ENCODE measurements at places on chromosomes 2 and 18.
A peak's percentile ranks its signal among the peaks of the same experiment; 100 is the strongest.

DNA sequence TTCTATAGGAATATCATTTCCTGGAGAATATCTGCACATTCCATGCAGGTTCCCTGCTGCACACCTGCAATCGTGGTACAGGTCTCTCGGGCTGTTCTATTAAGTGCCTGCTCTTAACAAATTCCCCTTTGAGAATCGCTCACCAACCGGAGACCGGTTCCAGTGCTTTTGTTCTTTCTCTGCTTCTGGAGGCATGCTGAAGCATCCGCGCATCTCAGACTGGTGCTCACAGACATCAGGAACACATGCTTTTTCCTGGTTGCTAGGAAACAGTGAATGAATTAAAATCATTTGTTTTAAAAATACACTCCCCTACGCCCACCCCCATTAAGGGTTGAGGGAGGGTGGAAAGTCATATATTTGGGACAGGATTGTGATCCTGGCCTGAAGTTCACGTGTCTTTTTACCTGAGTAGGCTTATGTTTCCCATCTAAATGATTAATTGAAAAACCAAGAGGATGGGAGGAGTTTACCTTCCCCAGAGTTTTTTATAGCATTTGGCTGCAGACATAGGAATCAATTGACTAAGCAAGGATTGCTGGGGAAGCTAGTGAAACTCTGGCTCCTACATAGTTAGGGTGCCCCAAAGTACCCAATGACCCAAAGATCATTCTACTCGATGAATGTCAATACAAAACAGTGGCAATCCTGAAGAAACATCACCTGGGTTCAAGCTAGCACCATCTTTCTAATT lies at the start of gene C2orf80:
C2orf80 (minus strand) TSS at position 221 of the 694 bp plus-strand sequence. CDS start 3,044 bp downstream, outside the sequence.
- DNase-seq, result no peak

GRCh38 chr2:226788881-226789490 lies 10.6 kb downstream of the IRS1 start:
- DNase-seq, result no peak

DNA sequence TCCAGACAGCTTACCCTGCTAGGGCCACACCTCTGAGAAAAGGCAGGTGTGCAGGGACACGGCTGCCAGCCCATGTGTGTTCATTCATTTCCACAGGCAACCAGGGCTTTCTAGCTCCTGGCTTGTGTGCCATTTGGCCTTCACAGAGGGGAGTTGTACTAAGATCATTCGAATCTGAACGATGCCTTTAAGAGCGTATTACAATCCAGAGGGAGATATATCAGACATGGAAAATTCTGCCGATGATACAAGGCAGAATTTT lies 64.2 kb upstream of the OTOF start:
- DNase-seq, result peak; percentile 66

GRCh38 chr2:235725016-235725489 lies 231.2 kb downstream of the AGAP1 start:
- peak; percentile 17 for DNase-seq

DNA sequence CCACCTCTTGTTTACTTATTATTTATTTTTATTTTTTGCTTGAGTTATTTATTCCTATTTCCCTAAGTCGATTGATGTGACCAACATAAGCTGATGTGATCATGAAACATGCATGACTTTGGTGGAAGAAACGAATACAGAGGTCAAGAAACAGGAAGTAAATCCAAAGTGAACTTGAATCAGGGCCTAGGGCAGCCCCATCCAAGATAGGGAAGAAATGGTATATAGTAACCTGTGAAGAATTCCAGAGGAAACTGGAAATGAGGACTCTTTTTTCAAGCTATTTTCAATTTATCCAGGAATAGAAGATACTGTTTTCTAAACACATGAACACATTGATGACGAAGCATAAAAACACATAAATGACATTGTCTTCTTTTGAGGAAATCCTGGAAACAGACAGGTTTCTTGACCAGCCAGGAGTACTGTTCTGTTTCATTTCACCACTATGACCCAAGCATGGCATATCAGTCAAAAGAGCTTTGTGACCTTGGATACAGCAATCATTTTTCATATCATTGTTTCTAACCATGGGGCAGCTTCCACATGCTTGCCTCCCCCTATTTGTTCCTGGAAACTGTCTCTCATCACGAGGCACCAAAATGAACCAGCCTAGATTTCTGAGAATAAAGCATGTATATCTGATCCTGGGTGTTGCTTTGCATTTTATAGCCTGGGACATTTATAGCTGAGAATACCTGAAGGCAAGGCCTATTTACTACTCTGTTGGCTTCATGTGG lies 9.1 kb upstream of the LCLAT1 start:
- no peak for DNase-seq

DNA sequence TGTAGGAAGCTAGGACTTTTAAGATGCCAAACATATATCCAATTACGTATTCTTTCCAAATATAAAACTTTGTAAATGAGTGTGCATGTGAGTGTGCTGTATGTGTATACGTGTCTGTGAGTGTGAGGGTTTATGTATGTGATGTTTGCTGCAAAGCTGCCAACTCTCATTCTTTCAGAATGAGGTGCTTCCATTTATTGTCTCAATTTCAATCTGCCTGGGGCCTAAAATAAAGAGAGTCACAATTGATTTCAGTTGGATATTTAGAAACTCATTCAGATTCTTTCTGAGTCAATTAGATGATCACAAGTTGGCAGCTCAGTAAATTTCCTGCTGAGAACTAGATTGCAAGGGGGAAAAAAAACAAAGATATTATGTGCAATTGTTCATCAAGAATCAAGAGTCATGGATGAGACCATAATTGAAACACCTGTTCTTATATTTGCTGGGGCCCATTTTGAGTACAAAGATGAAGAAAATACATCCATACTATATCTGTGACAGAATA lies 621.2 kb upstream of the ACVR2A start:
- no peak for DNase-seq

DNA sequence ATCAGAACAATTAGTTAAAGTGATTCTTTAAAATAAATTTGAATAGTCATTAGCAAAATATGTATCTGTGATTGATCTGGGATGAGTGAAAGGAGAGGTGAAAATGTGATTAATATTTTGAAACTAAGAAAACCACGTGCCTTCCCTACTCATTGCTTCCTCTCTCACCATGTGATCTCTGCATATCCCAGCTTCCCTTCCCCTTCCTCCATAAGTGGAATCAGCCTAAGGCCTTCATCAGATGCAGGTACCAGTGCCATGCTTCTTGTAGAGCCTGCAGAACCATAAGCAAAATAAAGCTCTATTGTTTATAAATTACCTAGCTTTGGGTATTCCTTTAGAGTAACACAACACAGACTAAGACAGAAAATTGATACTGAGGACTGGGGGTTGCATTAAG lies 11.2 kb upstream of the STAT1 start:
- no peak for DNase-seq

DNA sequence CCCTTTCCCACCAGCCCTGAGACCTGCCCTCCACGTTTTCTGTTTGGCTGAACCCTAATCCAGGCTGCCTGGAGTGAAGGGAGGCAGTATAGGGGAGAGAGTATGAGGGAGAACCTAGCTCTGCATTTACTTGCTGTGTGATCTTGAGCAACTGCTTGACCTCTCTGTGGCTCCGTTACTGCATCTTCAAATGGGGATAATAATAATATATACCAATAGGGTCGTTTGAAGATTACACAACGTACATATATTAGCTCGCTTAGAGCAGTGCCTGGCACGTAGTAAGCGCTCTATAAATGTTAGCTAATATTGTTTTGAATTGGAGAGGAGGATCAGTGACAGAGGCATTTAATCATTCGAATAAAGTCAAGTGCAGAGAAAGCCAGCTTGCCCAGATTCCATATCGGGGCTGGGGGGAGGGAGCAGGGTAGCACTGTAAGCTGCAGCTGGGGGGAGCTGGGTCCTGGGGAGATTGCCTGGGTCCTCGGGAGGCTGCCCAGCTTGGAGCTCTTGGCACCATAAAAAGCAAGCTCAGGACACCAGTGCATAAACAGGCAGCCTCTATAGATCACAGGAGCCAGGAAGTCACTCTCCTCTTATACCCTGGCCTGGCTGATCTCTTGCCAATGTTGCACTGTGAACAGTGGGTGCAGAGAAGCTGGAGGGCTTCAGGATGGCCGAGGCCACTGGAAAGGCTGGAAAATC lies 19.1 kb downstream of the KCNK3 start:
- DNase-seq, result no peak

DNA sequence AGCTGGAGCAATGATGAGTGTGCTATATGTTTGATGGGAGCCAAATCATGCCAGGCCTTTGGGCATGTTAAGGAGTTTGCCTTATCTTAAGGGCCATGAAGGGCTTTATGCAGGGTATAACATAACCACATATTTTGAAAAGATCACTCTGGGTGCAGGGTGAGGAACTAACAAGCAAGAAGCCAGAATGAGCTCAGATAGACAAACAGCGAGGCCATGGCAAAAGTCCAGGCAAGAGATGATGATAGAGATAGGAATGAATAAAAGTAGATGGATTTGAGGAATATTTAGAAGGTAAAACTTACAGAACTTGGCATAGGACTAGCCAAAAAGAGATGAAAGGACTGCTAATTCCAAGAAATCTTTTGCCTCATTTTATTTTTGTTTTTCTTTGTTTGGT lies 6.7 kb downstream of the GALNT3 start:
- DNase-seq, result no peak

DNA sequence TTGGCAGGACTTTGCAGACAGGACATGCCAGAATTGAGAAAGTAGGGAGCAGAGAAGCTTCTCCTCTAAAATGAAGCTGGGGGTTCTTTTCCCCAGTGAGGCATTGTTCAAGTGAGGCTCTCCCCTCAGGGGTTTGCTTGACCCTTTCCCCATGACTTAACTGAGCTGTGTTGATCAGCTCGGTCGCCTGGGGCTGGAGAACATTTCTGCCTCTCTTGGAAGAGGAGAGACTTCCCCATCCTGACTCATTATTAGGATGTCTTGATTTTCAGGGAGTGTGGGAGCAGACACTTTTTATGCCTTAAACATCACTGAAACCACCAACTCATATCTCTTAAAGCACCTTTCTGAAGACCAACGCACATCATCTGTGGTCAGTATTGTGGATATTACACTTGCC lies 27.9 kb upstream of the GLI2 start:
- no peak for DNase-seq

DNA sequence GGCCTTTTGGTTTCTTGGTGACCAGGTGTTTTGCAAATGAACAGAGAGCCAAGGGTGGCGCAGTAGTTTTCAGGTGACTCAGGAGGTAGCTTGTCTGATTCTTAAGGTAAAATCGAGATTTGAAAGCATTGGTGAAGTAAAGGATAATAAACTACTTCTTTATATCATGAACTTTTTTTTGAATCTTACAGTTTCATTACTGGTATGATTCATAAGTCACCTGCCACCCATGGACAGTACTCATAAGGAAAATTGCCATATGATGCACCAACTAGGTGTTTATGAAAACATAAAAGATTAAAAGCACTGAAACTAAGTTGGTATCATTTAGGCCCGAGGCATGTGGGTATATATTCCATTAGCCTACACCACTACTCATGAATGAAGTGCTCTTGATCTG lies 84.1 kb upstream of the MGAT5 start:
- no peak for DNase-seq

GRCh38 chr2:109727929-109728447 lies 66.1 kb upstream of the RGPD5 start:
- no peak for DNase-seq

GRCh38 chr2:24466871-24467870 lies 23.9 kb upstream of the NCOA1 start:
- no peak for DNase-seq

DNA sequence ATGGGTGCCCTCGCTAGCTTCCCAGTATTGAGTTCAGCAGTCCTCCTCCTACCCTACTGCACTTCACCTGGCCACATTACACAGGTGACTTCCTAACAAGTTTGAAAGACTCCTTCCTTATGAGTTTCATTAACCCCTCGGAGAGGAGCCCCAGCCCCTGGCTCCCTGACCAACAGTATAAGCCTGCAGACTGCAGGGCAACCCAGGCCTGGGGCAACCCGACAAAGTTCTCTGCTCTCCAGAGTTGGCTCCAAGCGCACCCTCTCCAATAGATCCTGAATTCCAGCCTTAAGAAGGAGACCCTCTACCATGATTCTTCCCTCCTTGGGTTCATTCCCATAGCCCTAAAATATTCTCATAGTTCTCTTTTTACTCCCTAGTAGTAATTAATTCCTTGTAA lies 1162.8 kb upstream of the TMEFF2 start:
- no peak for DNase-seq

DNA sequence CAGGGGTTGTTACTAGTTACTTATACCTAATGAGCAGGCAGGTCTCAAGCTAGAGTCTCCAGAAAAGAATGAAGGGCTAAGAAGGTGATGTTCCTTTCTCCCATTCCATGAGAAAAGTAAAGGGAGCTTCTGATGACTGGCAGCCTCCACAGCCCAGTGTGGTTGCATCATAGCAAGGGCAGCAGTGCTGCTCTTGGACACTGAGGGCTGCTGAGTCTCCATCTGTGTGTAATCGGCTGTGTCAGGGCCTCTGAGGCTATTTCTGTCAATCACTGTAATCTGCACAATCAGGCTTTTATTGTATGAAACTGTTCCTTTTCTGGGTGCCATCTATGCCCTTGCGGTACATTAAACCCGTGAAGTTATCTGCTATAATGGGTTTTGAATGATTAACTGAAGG lies 164.1 kb upstream of the FBXO11 start:
- DNase-seq, result no peak

DNA sequence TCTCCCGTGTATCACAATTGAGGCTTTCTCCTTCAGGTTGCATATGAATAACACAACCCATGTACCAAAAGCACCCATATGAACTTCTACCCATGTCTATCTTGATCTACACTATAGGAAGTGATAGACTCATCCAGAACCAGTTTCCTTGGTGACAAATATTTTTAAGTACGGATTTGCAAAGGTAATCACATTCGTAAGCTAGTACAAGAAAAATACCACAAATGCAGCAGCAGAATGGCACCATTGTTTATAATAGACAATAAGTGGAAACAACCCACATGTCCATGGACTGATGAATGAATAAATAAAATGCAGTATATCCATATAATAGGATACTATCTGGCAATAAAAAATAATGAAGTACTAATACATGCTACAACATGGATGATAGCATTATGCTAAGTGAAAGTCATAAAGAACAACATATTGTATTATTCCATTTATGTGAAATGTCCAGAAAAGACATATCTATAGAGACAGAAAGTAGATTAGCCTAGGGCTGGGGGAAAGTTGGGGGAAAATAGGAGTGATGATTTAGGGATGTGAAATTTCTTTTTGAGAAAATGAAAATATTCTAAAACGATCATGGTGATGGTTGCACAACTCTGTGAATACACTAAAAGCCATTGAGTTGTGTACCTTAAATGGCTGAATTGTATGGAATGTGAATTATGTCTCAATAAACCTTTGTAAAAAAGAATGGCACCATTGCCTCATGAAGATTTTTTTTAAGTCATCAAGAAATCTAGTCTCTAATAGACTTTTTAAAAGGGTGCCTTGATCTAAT lies 3.4 kb upstream of the CCDC88A start:
- no peak for DNase-seq

- no peak for DNase-seq
Observed at GRCh38 chr2:219292616-219293015, 13.4 kb downstream of the DNAJB2 start.

GRCh38 chr2:137870682-137871081 lies 93.6 kb upstream of the HNMT start:
- DNase-seq, result no peak

- DNase-seq, result peak; percentile 19
Observed at GRCh38 chr18:56575819-56576663, 62.4 kb downstream of the TXNL1 start.

Data from NCI-H2029 treated with DMSO at 0.1 percent for 48 hours (cell line).